ENCODE measurements at places on chromosomes 7 and 10.

- DNase-seq, result no peak
Observed at GRCh38 chr7:1668396-1669063, 1.5 kb upstream of the ELFN1 start.

DNA sequence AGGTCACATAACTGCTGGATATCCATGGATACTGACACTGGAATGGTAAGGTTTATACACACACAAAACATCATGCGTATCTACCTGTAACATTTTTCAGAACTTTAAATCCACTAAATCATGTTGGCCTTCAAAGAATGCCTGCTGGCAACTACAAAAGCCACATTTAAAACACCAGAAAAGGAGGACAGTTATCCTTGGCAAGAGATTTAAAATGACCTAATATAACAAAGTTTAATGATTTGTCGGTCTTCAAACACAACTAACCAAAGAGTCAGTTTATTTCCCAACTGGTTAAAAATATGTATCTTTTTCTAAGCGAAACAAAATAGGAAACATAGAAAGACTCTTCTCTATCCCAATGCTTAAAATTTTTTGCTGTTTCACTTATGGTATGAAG lies 24.0 kb downstream of the WAPL start:
- DNase-seq, result no peak

DNA sequence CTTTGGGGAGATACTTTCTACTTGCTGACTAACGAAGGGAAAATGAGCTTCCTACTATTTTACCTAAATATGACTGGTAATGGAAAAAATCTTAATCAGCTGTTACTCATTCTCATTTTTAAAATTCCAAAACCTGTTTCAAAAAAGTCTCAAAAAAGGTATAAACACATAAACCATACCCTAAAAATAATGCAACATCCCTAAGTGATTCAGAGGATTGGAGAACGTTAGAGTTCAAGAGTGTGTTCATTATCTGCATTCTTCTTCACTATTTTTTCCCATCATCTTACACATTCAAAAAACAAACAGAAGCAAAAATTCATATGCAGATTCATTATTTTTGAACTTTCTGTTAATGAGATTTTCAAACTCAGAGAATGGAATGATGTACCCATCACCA lies 150.4 kb upstream of the GNAI1 start:
- no peak for DNase-seq

GRCh38 chr7:139254728-139255127 lies 23.7 kb downstream of the UBN2 start:
- no peak for DNase-seq

GRCh38 chr7:4144811-4145510 lies 537.1 kb upstream of the FOXK1 start:
- DNase-seq, result no peak

DNA sequence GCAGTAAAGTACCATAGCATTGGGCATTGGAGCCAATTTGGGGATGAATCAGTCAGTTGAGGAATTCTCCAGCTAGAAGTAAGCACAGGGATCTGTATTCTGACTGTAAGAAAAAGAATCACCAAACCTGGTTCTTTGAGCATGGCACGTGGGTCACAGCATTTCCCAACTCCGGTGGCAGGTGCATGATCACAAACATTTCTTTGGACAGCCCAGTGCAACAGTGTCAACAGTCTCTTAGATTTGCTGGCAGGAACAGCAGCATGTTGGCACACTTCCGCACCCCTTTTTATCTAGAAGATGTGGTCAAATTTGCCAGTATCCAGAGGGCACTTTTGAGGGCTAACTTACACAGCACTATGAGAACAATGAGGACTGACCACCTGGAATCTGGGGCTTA lies 437.5 kb upstream of the GHITM start:
- DNase-seq, result no peak

GRCh38 chr10:52261362-52261761 lies 52.7 kb upstream of the DKK1 start:
- DNase-seq, result no peak

DNA sequence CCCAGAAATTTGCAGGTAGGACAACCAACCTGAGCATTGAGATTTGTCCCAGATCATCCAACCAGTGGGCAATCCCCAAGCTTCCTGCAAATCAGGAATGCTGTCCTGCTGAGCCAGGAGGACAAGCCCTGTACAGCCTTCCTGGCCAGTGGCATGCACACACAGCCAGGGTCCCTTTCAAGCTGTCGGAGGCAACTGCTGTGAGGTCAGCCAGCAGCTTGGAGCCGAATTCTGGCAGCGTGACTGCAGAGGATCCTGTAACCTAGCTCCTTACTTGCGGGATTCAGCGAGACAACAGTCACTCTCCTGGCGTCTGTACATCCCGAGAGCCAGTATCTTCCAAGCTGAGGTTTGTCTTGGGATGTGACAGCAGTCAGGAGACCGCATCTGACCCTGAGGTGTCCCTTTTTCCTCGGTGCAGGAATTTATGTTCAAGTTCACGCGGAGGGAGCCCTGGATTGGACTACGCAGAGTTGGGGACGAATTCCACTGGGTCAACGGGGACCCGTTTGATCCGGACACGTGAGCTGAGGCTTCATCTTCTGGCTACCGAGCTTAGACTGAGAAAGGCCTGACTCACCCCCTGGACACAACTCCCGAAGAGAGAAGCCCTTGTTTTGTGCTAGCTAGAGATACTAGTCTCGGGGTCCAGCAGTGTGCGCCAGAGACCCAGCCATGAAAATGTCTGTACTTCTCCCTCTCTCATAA lies 18.3 kb downstream of the CLEC2L start:
- DNase-seq, result no peak

DNA sequence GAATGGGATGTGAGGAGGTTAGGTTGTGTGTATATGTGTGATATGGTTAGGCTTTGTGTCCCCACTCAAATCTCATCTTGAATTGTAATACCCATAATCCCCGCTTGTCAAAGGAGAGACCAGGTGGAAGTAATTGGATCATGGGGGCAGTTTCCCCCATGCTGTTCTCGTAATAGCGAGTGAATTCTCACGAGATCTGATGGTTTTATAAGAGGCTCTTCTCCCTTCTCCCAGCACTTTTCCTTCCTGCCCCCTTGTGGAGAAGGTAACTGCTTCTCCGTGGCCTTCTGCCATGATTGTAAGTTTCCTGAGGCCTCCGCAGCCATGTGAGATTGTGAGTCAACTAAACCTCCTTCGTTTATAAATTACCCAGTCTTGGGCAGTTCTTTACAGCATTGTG lies 47.3 kb downstream of the NPVF start:
- no peak for DNase-seq

DNA sequence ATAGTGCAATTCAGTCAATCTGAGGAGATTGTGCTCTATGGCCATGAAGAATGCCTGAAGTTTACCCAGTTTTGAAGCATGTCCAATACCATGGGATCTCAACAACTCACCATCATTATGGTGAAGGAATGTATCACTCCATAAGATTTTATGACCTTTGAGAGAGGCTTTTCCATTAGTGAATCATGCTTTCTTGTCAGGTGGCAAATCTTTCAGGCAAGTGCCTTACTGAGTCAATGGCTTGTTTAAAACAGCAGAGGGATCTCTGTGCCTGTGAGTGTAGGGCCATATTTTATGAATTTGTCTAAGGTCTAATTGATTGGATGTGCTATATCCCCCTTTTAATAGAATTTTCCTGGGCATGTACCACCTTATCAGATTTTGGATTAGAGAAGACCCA lies 131.5 kb downstream of the CCDC7 start:
- DNase-seq, result no peak

DNA sequence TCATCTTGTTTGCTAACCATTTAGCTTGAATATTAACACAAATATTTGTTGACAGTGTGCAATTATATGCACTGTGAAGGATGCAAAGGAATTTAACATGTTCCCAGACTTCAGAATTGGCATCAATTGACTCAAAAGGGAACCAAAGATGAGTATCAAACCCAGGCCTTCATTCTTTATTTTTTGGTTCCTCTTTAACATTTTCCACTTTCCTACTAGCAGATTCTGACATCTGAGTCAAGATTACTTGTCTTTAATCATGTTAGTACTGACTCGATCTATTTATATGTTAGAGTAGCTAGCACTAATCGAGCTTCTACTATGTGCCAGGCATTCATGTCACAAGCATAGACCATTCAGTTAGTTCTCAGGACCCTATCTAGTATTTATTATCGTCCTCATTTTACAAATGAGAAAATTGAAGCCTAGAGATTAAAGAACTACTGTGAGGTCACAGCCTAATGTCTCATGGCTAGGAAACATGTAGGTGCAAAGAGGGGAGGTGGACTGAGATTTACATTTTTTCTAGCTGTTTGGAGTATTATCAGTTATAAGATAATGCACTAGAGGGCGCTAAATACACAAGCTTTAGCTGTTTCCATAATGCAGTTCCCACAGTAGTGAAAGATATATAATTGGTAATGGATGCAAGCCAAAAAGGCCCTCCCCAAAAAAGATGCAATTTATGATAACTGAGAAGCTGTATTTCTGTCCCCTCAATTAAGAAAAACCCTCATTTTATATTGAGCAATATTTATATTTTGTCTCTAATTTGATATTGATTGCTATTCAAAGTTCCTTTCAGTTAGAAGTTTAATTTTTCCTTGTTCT lies 32.9 kb upstream of the KMT2E start:
- DNase-seq, result no peak

DNA sequence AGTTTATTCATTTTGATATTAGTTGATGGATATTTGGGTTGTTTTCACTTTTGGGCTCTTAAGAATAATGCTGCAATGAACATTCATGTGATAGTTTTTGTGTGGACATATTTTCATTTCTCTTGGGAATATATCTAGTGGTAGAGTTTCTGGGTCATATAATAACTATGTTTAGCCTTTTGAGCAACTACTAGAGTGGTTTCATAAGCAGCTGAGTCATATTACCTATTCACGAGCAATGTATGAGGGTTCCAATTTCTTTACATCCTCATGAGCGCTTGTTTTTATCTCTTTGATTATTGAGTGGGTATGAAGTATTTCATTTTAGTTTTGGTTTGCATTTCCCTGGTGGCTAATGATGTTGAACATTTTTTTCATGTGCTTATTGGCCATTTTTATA lies 182.6 kb downstream of the PON1 start:
- DNase-seq, result no peak

DNA sequence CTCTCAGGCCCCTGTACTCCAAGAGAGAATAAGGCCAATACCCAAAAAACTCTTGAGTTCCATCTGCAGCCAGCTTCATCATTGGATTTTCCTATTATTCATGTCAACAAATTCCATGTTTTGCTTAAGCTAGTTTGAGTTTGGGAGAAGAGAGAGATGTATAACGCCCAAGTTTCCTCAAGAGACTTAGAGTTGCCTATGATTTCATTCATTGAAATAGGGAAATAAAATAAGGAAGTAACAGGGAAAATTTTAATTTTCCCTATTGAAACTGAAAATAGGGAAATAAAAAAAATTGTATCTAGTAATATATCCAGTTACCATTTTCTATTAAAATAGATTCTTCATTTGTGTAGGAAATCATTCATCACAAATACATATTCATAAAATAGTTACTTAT lies 66.5 kb upstream of the SVIL start:
- no peak for DNase-seq

DNA sequence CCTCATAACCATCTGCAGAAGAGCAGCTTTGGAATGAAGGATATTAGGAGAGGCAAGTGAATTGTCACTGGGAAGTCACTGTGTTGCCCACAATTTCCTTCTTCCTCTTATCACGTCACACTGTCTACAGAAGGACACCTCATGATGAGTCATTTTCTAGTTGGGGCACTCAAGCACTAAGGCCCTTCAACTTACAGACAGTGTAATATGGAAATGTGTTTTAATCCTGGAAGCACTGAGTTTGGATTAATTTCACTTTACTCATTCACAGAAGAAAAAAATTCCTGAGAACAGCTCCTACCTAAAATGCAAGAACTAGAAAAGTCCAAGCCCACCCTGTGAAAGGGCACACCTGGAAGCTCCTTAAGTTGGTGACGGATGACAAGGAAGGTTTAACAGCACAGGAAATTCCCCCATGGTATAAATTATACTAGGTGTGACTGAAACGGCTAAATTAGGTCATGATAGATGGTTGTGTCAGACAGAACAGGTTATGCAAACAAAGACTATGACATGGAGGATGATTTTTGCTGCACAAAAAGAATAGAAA lies 56.6 kb downstream of the PARD3 start:
- no peak for DNase-seq

- DNase-seq, result no peak
Observed at GRCh38 chr7:139044813-139045794, 9.3 kb upstream of the ZC3HAV1L start.

DNA sequence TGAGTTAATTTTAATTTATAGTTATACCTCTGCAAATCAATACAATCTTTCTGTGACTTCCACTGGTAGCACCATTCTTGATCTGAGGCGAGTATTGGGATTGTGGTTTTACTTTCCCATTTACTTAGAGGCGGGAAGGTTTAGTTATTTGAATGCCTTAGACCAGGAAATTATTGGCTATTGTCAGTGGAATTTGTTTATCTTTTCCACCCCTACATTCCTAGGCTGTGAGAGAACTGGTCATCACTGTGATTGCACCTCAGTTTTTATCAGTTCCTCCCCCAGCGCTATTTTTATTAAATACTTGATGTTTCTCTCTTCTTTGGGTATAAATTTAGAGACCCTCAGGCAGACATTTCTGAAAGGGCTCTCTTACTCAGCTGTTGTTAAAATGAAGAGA lies 29.9 kb downstream of the CDK14 start:
- DNase-seq, result no peak

GRCh38 chr7:141660259-141660658 lies 41.7 kb downstream of the DENND11 start:
- no peak for DNase-seq

DNA sequence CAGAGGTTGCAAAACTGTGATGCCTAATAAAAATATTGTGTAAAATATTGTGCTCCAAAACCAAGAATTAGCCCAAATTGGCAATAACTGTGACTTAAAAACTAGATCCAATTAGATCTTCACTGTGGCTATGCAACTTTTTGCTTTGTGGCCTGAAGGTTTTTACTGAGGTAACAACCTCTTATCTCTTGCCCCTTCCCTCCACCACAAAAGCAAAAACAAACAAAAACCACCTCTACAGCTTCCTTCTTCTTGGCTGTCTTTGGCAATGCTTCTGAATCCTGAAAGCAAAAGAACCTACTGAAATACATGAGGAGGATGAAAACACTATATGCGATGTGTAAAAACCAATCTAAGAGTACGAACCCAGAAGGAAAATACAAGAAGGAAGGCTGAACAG lies 226.7 kb upstream of the MBL2 start:
- no peak for DNase-seq

DNA sequence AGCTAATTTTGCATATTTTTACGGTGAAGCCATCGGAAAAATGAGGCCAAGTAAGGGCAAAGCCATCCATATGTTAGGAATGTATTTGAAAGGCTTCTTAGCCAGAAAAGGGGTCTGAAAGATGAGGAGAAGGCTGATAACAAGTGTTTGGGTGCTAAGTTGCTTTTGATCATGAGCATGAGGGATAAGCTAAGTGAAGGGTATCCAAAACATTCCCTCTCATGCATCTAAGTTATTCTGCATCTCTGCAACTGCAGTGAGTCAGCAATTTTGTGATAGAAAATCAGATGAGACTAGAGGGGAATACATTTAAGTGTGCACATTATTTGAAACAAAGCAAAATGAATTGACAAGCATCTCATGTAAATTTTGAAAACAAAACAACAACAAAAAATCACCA lies 282.8 kb downstream of the GPR158 start:
- no peak for DNase-seq

- no peak for DNase-seq
Observed at GRCh38 chr10:83820033-83820432, 319.3 kb upstream of the GHITM start.

- DNase-seq, result no peak
Observed at GRCh38 chr10:3747984-3748383, 37.0 kb downstream of the KLF6 start.
